Epithelial cell of alveolus of lung (primary cell): ENCODE measurements at places on chromosomes 2 and 18. TPM values are rescaled to one million over a fixed set of nuclear protein-coding genes. Genes with fewer than 3 reads are reported as not detected.

Gene SERPINB10
- not detected in 2 replicates for total RNA-seq

Gene TRIB2
- total RNA-seq: 48.5 and 154 TPM in 2 replicates

Gene NT5DC4
- not detected in 2 replicates for total RNA-seq

Gene STARD6
- not detected in 2 replicates for total RNA-seq

Gene LRATD1
- 0.64 and 3.5 TPM in 2 replicates for total RNA-seq

Gene ABCG8
- not detected in 2 replicates for total RNA-seq

Gene KCNG3
- 0.13 TPM in 1 of 2 replicates, not detected in the other for total RNA-seq

Gene CPO
- not detected in 2 replicates for total RNA-seq
